Central memory CD4-positive, alpha-beta T cell (primary cell): ENCODE measurements at places on chromosomes 7 and 10.

GRCh38 chr10:76297780-76298281, 866.4 kb downstream of the LRMDA start:
- DNase-seq = no peak

- DNase-seq = no peak
Observed at GRCh38 chr7:22477876-22478450, 22.0 kb downstream of the STEAP1B start.

DNA sequence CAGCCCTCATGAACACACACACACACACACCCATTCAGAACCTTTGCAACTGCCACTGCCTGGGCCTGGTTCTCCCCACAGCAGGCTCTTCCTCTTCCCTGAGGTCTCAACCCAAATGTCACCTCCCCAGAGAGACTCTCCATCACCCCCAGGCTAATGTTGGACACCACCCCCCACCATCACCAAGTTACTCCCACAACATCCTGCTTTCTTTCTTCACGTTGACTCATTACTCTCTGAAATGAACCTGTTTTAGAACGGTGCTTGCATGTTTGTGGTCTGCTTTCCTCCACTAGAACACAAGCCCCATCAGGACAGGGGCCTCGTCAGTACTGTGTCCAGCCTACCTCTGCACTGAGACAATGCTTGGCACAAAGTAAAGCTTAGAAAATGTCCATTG, 16.0 kb downstream of the AFAP1L2 start:
- no peak for DNase-seq

DNA sequence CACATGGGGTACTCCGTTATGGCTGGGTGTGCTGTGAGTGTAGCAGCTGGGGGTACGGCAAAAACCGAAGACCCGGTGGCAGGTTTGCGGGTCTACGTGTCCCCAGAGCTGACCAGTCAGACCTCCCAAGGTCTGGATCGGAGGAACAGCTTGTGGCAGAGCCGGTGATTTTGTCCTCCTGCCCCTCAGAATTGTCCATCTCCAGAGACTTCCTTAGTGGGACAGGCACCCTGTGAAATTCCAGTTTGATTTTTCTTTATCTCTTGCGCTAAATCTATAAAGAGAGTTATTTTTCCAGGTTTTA, 1.0 kb downstream of the EIF3B start:
- no peak for DNase-seq

DNA sequence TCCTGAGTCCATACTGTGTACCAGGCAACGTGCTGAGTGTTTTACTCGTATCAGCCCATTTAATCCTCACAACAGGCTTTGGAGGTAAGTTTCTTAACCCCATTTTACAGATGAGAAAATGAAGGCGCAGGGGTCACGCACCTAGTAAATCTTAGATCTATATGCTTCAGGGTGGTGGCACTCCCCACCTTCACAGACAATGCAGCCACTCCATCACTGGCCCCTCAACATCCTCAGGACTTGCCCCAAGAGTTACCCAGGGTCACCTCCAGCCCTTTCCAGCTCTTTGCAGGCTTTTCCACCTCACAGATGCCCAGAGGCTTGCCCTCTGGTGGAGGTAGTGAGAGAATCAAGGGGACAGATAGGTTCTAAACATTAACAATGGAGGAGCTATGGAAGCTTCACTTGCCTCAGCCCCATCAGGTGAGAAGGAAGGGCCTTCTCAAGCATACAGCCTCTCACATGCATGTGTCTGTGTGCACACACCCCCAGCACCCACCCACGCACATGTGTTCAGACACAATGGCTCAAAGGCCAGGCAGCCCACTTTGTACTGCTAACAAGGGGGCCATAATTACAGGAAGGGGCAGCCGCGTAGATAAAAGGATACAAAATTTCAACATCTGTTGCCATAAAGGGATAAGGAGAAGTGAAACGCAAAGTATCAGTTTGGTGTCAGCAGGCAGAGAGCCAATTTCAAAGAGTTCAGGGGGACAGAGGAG, 29.1 kb downstream of the DPCD start:
- DNase-seq = no peak
